ENCODE measurements at places on chromosomes 1 and 21.

DNA sequence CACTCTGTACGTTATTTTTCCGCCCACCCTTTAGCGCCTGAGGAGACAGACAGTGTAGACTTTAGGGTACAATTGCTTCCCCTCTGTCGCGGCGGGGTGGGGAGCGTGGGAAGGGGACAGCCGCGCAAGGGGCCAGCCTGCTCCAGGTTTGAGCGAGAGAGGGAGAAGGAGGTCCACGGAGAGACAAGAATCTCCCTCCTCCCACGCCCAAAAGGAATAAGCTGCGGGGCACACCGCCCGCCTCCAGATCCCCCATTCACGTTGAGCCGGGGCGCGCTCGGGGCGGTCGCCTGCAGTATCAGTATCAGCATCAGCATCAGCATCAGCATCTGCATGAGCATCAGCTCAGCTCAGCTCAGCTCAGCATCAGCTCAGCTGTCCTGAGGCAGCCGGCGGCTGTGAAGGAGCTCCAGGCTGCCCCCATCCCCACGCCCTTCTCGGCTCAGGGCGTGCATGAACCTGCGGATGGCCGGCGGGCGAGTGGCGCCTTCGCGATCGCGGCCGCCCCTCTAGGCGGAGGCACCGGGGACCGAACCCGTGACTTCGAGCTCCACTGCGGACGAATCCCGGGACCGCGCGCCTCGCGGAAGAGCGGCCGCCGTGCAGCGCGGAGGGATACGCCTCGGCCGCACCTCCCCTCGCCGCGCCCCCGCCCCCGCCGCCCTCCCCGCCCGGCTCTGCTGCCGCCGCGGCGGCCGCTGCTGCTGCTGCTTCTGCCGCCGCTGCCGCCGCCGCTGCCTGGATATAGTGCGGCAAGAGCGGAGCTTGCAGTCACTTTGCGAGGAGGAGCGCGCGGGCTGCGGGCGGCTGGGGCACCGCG is at the start of gene NCAM2:
TSS of gene NCAM2 (plus strand) at position 774 of the 820 bp plus-strand sequence.
- DNase-seq, result peak; percentile 88

- no peak for DNase-seq
Observed at GRCh38 chr1:45040297-45040696, 28.2 kb downstream of the UROD start.

DNA sequence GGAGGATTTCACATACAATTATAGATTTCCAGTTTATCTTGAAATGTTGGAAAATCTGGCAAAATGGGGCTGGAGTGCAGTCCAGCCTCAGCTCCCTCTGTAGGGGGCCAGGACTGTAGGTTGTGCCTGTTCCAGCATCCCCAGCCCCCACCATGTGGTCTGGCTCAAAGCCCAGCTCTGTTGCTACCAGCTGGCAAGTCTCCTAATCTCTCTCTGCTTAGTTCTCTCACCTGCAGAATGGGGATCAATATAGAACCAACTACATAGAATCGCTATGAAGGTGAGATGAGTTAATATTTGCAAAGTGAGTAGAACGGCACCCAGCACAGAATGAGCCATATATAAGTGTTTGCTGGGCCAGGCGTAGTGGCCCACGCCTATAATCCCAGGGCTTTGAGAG is 50.0 kb upstream of the TARDBP start:
- no peak for DNase-seq

- peak; percentile 48 for DNase-seq
Observed at GRCh38 chr1:187928288-187928687, 1099.5 kb downstream of the PLA2G4A start.

GRCh38 chr21:19122356-19122755 is 718.8 kb upstream of the TMPRSS15 start:
- no peak for DNase-seq

DNA sequence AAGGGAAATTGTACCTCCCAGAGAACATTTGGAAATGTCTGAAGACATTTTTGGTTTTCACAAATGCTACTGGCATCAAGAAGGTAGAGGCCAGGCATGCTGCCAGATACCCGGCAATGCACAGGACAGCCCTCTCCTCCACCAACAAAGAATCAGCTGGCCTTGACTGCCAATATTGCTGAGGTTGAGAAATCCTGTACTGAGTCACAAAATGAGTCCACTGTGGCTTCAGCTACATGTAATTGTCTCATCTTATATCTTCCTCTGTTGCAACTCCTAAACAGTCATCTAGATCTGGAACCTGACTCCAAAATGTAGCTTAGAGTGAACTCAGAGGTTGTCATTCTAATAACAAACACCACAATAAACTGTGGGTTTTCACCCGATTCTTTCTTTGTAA is 327.5 kb upstream of the POGK start:
- DNase-seq, result no peak

DNA sequence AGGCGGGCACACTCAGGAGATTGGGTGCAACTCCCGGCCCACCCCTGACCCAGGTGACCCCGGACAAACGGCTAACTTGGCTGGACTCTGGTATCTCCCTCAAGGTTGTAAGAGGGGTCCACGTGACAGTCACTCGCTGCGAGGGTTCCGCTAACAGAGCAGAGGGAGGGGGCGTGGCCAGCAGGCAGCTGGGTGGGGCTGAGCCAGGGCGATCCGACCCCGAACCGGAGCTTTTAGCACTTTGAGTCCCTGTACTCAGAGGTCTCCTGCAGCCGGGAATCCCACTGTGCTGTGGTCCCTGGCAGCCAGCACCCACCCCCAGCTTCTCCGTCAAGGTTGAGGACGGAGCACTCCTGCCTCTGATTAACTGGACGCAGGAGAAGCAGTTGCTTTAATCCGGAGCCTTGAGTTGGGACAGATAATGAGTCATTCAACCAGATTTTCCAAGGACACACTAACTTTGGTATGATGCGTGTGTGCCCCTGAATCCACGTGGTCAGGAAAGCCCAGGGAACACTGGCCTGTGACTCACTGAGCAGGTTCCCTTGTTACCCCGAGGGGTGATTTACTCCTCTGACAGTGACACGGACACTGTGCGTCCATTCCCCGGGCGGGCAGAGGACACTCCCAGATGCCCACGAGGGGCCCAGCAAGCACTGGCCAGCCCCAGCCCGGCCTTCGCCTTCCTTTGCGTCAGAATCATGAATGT is 16.8 kb downstream of the TRPM2 start:
- DNase-seq, result peak; percentile 37

DNA sequence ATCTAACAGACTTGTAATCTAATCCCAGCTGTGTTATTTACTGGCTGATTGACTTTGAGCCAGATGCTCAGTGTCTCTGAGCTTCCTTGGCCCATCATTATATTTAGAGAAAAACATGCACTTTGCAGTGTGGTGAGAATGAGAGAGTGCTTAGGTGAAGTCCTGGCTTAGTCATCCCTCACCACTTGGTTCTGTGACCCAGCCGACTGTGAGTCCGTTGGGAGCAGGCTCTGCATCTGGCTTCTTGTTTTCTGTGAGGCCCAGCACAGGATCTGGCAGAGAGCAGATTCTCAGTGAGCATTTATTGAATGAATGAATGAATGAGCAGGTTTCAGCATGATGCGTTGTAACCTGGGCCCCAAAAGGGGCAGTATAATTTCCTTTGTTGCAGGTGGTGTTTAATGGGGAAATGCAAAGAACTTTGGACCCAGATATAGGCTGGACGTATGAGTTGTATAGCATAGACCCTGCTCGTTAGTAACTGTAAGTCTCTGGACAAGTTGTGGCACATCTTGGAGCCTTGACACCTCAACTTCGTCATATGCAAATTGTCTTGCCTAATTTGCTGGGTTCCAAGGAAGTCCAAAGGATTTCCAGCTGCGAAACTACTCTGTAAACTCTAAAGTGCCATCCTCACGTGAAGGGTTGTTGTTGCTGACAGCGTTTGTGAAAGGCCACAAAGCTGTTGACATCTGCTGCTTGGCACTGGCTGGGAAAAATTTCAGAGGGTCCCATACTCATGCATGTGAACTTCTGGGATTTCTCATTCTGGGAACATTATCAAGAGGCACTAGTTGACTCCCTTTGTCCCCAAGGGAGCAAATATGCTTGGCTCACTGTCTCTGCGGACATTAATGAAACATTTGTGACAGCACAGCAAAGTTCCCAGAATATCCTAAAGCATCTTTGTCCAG is 138.8 kb upstream of the USP24 start:
- peak; percentile 21 for DNase-seq

- no peak for DNase-seq
Observed at GRCh38 chr1:27455139-27455811, 34.7 kb downstream of the WASF2 start.

DNA sequence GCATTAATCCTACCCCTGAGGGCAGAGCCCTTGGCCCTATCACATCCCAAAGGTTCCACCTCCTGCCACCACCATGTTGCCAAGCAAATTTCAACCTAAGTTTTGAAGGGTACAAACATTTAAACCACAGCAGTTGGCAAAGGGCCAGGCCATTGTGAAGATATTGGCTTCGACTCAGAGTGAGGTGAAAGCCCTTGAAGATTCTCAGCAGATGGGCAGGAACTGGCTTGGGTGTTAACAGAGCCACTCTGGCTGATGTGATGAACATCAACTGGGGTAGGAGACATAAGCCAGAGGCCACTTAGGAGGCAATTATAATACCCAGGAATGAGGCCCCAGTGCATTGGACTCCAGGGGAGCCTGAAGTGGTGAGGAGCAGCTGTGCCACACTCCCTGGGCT is 207.7 kb upstream of the KAZN start:
- DNase-seq, result no peak

GRCh38 chr1:110085671-110086070 is 15.2 kb upstream of the ALX3 start:
- DNase-seq, result no peak

DNA sequence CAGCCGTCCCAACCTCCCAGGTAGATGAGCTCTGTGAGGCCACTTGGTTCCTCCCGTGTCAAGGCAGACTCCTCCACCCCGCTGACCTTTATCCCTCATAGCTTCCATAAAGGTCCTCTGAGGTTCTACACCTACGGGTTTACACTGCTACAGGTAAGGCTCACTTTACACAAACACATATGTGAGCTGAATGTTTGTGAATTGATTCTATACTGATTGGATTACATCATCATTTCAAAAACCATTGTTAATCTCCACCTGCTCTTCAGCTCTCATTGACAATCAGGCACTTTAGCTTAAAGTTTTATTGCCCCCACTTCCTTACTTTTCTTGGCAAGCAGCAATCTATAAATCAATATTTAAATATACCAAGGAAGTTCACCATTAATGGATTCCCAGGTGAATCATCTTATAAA is 12.8 kb upstream of the RGS16 start:
- DNase-seq, result no peak

GRCh38 chr1:38000529-38001455 is 4.5 kb downstream of the FHL3 start:
- peak; percentile 89 for DNase-seq

- no peak for DNase-seq
Observed at GRCh38 chr1:30001732-30002039, 721.7 kb downstream of the MATN1 start.

- DNase-seq, result no peak
Observed at GRCh38 chr1:203187304-203187685, 791 bp upstream of the CHI3L1 start.

DNA sequence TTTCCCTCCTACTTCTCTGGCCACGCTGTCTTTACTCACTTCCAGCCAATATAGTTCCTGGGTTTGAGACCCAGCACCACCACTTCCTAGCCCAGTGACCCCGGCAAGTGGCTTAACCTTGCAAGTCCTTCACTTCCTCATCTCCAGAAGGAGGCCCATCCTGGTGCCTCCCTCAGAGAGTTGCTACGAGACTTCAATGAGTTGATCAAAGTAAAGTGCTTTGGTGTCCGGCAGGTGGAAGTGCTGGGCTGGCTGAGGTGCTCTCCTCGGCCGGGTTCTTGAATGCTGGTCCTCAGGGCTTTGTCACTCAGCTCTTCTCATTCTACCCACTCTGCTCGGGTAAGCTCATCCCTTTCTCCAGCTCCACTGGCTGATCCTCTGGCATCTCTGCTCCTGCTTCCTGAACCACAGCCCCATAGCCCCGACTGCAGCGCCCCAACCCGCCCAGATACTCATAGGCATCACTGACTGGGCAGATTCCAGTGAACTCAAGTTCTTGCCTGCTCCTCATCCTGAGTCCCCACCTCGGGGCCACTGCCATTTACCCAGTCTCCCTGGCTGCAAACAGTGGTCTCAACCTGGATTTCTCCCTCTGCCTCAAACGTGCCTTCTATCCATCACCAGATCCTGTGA is 75.8 kb upstream of the WNT4 start:
- no peak for DNase-seq

DNA sequence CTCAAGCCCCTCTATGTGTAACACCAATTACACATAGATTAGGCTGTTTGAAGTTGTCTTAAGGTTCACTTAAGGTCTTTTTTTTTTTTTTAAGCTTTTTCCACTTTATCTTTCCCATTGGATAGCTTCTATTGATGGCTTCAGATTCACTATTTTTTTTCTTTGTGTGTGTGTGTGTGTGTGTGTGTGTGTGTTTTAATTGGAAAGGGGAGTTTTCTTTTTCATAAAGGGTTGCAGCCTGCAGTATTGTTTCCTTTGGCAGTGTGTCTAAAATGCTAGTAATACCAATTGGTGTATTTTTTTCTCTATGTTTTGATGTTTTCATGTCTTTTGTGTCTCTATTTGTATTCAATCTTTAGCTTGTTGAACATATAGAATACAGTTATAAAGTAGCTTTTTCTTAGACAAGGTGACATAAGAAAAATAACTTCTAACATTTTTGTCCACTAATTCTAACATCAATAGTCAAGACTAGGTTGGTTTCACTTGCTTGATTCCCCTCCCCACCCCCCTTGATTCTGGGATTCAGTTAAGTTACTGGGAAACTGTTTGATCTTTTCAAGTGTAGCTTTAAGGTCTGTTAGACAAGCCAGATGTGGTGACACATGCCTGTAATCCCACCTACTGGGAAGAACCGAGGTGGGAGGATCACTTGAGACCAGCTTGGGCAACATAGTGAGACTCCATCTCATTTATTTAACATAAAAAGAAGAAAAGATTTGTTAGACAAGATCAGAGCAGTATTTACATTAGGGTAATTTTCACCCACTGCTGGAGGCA is 21.4 kb downstream of the PRRC2C start:
- DNase-seq, result peak; percentile 19

DNA sequence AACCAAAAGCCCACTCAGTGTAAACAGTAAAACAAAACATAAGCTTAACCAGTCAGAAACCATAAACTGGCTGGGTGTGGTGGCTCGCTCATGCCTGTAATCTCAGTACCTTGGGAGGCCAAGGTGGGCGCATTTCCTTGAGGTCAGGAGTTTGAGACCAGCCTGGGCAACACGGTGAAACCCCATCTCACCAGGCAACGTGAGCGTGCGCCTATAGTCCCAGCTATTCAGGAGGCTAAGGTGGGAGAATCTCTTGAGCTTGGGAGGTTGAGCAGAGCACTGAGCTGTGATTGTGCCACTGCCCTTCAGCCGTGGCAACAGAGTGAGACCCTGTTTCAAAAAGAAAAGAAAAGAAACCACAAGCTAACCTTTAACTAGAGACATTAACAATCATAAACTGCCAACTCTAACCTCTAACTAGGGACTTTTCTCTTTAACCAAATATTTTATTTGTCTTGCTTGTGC is 13.1 kb upstream of the PRRC2C start:
- DNase-seq, result no peak

DNA sequence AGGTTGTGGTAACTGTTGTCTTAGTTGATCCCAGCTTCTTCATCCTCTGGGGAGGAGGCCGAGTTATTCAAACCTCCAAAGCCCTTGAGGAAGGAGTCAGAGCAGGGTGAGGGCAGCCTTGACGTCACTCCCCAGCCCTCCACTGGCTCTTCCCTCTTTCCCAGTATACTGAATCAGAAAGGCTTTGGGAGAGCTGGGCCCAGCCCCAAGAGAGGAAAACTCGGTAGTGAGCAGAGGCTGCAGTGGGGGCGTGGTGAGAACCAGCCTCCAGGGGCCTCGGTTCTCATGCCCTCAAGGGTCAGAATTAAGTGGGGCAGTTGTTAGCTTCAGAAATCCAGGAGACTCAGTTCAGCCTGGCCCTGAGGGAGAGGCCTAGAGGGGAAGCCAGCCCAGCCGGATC is 1.8 kb upstream of the GJA4 start:
- no peak for DNase-seq
